Activated T-cell treated with anti-CD3 and anti-CD28 coated beads, Interleukin-2, amount 50 U/mL, for 72 hours (primary cell): ENCODE measurements at places on chromosomes 16 and 17.

GRCh38 chr17:37066322-37067255 lies 117.8 kb downstream of the AATF start:
- no peak for DNase-seq

DNA sequence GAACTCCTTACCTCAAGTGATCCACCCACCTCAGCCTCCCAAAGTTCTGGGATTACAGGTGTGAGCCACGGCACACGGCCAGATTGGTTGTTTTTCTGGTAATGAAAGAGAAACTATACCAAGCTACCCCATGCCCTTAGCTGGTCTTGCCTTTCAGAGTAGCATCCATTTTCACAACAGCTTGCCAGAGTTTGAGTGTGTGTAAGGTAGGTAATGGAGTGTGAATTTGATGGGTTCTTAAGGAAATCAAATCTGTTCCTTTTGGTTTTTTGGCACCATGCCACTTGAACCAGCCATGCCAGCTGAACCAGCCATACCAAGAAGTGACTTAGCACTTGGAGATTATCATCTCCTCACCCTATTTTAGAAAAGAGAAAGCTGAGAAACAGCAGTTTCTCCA lies 5.1 kb downstream of the CALCOCO2 start:
- DNase-seq, result no peak

GRCh38 chr16:31134091-31134571 lies 1.4 kb downstream of the PRSS8 start:
- DNase-seq, result no peak

DNA sequence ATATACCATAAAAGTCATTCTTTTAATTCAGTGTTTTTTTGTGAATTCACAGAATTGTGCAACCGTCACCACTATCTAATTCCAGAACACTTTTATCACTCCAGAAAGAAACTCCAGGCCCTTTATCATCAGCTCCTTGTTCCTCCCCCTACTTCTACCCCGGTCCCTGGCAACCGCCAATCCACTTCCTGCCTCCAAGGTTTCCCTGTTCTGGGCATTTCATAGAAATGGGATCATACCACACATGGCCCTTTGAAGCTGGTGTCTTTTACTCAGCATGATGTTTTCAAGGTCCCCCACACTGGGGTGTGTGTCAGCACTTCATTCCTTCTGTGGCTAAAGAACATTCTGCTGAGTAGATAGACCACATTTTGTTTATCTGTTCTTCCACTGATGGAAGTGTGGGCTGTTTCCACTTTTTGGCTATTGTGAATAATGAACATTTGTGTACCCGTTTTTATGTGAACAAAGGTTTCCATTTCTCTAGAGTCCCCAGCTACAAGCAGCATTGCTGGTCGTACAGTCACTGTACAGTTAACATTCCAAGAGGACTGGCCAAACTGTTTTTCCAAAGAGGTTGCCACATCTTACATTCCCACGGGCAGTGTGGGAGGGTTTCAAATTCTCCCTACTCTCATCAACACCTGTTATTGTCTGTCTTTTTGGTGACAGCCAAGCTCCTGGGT lies 75.8 kb upstream of the ZNF469 start:
- DNase-seq, result no peak

- DNase-seq, result no peak
Observed at GRCh38 chr17:77694391-77695363, 263.8 kb upstream of the TNRC6C start.

- DNase-seq, result no peak
Observed at GRCh38 chr17:80358131-80358530, 56.8 kb upstream of the ENDOV start.

DNA sequence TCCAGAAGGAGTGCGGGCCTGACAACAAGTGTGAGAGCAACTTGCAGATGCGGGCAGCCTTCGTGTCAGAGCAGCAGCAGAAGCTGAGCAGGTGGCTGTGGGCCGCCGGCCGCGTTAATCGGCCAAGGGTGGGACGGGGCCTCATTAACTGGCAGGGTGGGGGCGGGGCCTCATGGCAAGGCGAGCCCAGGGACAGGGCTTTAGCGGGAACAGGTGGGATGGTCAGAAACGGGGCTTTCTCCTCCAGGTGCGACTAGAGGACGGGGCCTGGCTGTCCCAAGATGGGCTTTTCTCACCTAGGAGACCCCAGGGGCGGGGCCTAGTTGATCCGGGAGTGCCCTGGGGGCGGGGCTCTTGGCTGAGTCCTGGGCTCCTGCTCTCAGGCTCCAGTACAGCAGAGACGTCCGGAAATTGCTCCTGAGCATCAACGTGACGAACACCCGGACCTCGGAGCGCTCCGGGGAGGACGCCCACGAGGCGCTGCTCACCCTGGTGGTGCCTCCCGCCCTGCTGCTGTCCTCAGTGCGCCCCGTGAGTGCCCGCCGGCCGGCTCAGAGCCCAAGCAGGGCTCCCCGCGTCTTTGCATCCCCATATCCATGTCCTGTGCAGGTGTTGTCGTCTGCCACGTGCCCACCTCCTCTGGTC lies 18.4 kb upstream of the PDK2 start:
- DNase-seq, result no peak

- no peak for DNase-seq
Observed at GRCh38 chr17:42122371-42123303, at the start of gene HSPB9. TSS of gene HSPB9 (plus strand) at chr17:42122804. CDS start at chr17:42122851, 47 bp downstream.

- DNase-seq, result no peak
Observed at GRCh38 chr17:58920773-58921172, 165.1 kb downstream of the PPM1E start.

- DNase-seq, result no peak
Observed at GRCh38 chr17:19857640-19858039, 10.1 kb downstream of the ULK2 start.

- peak; percentile 2 for DNase-seq
Observed at GRCh38 chr16:55056585-55057401, 126.1 kb downstream of the IRX5 start.

GRCh38 chr16:78515421-78515820 lies 416.0 kb downstream of the WWOX start:
- DNase-seq, result no peak

DNA sequence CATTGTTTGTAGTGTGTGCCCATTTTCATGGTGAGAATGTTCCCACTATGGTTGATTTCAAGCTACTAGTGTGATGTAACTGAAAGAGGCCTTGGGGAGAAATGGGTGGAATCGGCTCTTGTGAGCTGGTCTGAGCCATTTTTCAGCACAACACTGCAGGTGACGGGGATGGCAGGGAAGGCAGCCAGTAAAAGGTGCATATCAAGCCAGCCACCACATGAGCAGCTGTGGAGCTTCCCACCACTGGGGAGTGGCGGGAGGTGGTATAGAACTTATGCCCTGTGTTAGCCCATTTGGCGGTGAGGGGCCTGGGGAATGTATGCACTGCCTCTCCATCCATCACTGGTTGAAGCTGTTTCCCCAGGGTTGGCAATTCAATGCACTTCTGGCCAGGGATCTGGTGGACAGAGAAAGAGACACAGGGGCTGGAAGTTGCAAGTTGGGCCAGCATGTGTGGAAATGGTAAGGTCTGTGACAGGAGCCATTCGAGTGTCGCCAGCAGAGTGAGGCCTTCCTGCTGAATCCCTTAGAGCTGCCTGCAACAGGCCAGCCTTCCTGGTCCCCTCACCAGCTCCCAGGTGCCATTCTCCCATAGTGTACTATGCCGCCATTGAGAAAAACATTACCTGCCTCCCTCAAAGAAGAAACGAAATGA lies 31.7 kb upstream of the BRD7 start:
- DNase-seq, result no peak

- no peak for DNase-seq
Observed at GRCh38 chr16:84574191-84574590, 43.7 kb downstream of the COTL1 start.

- no peak for DNase-seq
Observed at GRCh38 chr16:73071131-73071940, 23.4 kb upstream of the ZFHX3 start.

GRCh38 chr17:44807817-44808155 lies 22.3 kb downstream of the GJC1 start:
- DNase-seq, result no peak

GRCh38 chr16:75322740-75323139 lies 71.3 kb upstream of the BCAR1 start:
- no peak for DNase-seq

- no peak for DNase-seq
Observed at GRCh38 chr17:49707246-49707607, 537 bp downstream of the SLC35B1 start.

DNA sequence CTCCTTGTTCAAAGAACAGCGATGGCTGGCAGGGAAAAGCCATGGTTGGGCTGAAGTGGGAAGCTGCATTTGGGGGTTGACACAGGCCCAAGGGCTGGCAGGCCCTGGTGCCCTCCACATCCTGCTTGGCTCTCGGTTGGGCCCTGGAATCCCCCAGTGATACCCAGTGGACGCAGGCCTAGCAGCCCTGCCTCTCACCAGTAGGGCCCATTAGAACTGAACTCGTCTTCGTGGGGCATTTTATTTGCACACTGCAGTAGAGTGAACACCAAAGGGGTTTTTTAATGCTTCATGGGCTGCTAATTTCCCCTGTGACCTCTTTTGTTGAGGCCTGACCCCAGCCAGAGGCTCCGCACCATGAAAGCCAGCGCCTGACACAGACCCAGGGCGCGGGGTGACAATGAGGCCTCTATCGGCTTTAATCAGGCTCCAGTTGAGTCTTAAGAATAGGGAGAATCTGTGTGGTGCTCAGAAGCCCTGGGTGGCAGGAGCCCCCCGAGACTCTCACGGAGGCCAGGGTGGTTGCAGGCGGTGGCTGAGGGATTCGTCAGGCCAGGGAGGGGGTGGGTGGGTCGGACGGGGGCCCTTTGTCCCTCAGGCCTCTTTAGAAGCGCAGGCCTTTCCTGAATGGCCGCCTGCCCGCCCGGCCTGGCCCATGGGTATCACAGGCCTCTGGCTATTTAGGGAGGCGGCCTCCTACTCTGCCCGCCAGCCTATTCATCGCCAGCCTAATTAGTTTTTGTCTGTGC lies 199.3 kb downstream of the NTN1 start:
- no peak for DNase-seq

GRCh38 chr16:51163366-51163765 lies 12.3 kb upstream of the SALL1 start:
- no peak for DNase-seq

DNA sequence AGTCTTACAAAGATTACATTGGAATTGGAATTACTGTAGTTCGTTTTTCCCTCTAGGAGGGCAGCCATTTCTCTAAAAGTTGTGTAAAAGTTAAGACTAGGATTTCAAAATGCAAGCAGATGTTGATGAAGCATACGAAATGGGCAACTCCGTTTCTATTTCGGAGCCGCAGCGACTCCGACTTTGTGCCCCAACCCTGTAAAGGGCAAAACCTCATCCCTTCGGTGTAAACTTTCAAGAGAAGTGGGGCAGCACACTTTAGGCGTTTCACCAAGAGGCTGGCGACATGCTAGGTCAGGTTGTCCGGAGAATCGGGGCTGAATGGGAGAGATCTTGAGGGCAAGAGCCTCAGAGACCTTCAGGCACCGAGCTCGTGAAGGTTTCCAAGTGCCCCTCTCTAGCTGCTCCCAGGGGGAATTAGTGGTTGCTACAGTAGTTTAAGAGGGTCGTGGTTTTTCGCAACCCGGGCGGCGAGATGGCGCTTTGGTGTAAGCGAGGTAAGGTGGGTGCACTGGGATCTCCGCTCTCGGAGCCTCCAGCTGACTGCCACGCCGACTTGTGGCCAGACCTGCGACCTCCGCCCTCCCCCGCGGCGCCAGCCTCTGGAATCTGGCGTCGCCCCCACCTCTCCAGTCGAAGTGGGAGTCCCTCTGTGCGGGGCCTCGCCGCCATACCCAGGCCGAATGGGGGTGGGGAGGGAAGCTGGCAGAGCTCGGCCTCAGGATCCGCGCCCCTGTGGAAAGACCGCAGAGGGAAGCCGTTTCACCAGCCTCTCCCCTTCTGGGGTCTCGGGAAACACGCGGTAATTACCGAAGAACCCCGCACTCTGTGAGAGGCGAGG lies 1.0 kb upstream of the HEXIM2 start:
- DNase-seq, result peak; percentile 53

DNA sequence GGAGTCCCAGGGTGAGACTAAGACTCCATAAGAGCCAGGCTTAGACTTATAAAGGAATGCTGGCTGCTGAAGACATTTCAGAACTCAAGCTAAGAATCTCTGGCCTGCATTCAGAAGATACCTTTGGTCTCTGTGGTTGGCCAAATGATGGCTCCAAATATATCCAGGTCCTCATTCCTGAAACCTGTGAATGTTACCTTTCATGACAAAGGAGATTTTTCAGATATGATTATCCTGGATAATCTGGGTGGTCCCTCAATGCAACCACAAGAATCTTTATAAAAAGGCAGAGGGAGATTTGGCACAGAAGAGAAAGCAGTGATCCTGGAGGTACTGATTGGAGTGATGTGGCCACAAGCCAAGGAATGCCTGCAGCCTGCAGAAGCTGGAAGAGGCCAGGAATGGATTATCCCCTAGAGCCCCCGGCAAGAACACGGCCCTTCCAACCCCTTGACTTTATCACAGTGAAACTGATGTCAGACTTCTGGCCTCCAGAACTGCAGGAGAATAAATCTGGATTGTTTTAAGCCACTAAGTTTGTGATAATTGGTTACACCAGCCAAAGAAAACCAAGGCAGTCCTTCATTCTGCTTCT lies 253.3 kb downstream of the SLC39A11 start:
- DNase-seq, result no peak

DNA sequence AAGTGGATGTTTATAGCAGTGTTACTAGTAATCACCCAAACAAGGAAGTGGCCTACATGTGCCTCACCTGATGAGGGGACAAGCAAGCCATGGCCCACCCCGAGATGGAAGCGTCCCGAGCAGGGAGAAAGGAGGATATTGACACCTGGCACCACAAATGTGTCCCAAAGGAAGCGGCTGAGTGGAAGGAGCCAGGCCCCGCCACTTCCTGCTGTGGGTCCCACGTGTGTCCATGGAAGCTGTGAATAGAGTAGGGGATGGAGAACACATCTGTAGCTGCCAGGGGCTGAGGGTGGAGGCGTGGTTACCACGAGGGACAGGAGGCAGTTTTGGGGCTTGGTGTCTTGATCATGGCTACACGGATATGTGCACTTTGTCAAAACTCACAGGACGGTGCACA lies 49.2 kb downstream of the KCNJ12 start:
- DNase-seq, result no peak

DNA sequence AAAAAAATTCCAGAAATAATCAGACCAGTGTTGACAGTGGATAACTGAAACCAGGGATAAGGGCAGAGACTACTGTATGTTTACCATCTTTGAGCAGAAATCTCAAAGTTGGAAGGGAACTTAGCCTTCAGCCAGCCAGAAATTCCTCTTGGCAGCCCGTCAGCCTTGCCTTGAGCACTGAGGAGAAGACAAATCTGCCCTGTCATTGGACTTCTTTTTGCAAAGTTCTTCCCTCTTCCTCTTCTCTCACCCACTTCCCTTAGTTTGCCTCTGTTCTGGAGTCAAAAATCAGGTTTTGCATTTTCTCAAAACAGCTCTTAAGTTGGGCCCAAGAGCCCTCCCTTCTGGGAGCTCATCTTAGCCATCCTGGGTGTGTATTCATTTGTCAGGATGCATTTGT lies 6.2 kb downstream of the TUFM start:
- DNase-seq, result no peak

- peak; percentile 50 for DNase-seq
Observed at GRCh38 chr17:32111141-32111771, 31.0 kb upstream of the RHOT1 start.

GRCh38 chr17:76273445-76274111 lies 8.4 kb downstream of the UBALD2 start:
- DNase-seq, result peak; percentile 57

GRCh38 chr17:7444682-7445618 lies at the start of gene CHRNB1:
TSS of gene CHRNB1 (plus strand) at chr17:7445061. CDS start at chr17:7445128, 67 bp downstream.
- DNase-seq, result peak; percentile 43
